GDM1 (cell line): ENCODE measurements at places on chromosomes 1 and 21.

DNA sequence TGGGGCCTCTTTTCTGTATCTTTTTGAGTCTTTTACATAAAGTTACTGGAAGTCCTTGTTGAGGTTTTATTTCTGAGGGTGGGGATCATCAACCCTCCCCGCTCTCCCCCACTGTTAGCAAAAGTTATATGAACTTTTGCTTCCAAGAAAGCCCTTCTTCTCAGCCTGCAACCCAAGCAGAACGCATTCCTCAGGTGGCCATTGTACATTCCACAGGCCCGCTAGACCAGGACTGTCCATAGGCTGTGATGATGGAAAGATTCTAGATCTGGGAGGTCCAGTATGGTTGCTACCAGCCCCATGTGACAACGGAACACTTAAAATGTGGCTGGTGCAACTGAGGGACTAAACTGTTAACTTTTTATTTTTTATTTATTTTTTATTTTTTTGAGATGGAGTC lies 11.8 kb upstream of the YBX1 start:
- DNase-seq, result no peak

DNA sequence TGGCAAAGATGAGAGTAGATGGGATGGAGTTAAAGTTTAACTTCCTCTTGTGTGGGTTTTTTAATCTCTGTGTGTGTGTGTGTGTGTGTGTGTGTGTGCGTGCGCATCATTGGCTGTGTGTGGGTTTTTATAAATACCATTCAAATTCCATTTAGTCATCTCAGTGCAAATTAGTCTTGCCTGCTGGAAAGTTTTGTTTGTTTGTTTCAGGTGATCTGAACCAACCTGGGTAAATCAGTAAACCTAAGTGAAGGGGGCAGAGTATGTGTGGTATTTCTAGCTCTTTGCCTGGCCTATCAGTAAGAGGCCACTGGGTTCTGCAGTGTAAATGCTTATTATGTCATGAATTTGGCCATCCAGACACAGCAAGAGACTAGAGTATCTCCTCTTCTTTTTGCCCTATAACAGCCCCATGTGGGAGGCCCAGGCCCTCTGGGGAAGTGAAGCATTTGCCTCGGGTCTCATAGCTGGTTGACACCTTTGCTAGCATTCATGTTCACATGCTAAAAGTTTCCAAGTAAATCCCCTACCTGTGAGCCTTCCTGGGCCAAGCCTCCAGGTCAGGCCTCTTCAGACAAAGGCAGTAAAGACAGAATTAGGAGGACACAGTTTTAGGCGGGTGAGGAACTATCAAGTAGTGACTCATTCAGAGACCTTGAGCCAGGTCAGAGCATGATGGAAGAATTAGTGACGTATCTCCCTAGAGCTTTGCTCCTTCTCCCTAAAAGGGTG lies 14.7 kb downstream of the INTS3 start:
- DNase-seq, result peak; percentile 17

- DNase-seq, result no peak
These were observed 1.9 kb upstream of the ZFYVE9 start for GRCh38 chr1:52139817-52140540.

GRCh38 chr1:206779638-206780037 lies 7.3 kb upstream of the IL10 start:
- DNase-seq, result no peak

- DNase-seq, result peak; percentile 23
These were observed 6.6 kb downstream of the GOLT1A start for GRCh38 chr1:204207136-204207616.

DNA sequence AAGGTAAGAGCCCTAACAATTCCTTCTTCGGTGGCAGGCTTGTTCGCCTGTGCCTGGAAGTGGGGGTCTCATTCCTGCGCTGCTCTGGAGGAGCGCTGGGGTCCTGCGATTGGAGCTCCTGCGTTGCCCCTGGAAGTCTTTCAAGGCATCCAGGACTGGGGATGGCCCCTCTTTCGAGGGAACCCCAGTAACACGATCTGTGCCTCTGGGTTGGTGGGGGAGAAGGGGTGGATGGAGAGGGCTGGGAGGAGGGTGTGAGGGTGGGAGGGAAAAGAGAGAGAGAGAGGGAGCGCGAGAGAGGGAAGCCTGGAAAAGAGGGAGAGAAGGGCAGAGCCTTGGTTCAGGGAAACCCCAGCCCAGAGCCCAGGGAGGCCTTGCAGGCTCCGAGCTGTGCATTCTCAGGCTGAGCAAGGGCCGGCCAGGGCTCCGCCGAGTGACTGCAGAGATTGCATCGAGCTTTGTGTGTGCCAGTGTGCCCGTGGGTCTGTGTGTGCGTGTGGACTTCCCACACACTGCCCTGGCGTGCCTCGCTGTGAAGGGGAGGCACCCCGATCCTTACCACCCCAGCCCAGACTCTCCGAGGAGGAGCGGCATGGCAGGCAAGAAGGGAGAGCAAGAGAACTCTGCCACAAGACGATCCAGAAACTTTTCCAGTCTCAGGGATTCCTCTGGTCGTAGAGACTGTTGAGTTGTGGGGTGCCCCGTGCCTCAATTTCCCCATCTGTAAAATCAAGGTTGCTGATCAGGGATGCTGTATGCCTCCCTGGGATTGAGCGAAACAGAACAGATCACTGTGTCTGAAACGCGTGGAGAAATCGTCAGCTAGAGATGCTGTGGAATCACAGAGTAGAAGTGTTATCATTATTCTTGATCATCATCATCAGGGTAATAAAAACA lies 619 bp downstream of the BCL9 start:
- no peak for DNase-seq

- DNase-seq, result no peak
These were observed 134.5 kb downstream of the SMYD3 start for GRCh38 chr1:246372559-246372958.

DNA sequence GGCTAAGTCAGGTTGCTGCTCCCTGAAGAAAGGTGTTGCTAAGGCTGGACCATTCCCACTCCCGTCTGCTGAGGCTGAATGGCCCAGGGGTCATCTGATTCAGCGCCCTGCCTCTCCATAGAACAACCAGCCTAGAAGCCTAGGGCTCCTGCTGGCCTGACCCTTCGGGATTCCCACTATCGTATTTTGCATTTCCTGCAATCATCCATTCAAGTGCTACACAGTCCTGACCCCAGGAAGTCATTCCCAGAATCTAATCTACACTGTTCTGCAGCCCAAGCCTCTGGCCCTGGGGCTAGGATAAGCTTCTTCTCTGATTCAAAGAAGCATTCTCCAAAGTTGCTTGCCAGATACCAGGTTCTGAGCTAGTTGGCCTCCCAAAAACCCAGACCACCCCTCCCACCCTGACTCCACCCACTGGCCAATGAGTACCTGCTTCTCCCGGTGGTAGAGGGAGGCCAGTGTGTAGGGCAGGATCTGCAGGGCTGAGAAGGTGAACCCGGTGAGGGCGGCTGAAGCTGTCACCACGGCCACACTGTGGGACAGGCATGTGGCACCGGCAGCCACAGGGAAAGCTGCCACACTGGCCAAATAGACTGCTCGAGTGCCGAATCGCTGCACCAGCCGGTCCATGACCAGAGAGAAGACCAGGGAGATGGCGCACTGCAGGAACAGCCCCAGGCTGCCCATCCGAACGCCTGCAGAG lies 18.7 kb downstream of the SLC45A3 start:
- no peak for DNase-seq

DNA sequence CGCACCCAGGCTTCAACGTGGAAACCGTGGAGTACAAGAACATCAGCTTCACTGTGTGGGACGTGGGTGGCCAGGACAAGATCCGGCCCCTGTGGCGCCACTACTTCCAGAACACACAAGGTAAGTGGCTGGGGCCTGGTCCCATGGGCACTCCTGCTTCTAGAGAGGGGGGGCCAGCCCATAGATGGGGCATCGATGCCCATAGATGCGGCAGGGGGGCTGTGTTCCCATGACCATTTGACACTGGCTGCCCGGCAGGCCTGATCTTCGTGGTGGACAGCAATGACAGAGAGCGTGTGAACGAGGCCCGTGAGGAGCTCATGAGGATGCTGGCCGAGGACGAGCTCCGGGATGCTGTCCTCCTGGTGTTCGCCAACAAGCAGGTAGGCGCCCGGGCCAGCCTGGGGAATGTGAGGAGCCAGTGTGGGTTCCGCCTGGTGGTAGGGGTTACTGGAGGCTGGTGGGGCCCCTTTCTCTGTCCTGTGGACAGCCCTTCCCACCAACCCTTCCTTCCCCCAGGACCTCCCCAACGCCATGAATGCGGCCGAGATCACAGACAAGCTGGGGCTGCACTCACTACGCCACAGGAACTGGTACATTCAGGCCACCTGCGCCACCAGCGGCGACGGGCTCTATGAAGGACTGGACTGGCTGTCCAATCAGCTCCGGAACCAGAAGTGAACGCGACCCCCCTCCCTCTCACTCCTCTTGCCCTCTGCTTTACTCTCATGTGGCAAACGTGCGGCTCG lies 5.6 kb downstream of the C1orf35 start:
- no peak for DNase-seq

GRCh38 chr21:46284733-46285132 lies 678 bp downstream of the MCM3AP start:
- DNase-seq, result no peak

DNA sequence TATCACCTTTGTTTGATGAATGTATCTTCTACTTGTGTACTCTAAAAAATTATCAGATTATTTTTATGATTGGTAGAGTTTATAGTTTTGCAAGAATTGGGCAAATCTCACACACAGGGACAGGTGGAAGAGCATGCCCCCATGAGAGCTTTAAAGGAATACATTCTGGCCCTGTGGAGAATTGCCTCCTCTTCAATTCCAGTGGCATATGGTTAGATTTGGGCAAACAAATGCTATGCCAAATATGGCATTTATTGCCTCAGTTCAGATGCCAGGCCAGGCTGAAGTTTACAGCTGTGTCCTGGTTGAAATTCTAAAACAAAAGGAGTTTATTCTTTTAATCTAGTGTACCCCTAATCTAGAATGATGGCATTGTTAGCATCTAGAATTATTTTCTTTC lies 162.4 kb upstream of the CACYBP start:
- DNase-seq, result no peak

DNA sequence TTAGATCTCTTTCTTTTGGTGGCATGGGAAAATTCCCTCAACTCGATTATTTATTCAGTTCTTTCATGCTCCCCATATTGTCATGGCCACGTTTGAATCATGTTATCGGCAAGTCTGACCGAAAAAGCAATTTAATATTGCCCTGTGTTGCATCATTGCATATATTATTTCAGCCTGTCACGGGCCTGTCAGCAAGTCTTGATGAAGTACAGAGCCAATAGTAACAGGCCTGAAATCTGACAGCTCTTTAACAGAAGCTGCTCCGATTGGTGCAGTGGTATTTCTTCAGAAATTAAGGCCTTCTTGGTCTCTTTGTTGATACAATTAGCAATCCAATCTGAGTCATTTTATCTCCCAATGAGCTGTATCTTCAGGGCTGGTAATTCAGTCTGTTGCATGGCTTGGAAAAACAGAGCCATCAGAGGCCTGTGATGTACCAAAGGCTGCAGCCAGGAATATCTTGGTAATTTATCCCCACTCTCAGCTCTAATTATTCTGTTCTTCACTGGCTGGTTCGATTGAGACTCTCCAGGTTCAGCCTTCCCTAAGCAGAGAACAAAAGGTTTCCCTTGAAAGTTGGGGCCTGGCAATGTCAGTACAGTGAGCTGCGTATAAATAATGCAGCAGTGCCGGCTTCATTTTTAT lies 149.5 kb downstream of the FGGY start:
- no peak for DNase-seq

DNA sequence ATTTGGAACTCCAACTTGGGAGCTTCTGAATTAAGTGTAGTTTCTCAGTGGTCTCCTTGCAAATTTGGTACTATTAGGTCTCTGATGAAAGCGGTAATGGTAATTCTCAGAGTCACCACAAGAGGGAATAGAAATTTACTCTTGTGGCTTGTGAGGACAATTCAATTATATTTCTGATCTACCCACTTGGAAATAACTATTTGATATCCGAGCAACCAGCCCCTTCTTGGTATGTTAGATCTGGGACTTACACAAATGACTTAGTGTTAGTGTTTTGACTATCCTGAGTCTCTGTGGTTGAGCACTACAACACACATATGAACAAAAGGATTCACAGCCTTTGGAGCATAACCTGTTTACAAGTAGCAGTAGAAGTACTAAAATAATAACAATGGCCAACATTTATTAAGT lies 68.1 kb downstream of the RPS6KA1 start:
- DNase-seq, result peak; percentile 17

DNA sequence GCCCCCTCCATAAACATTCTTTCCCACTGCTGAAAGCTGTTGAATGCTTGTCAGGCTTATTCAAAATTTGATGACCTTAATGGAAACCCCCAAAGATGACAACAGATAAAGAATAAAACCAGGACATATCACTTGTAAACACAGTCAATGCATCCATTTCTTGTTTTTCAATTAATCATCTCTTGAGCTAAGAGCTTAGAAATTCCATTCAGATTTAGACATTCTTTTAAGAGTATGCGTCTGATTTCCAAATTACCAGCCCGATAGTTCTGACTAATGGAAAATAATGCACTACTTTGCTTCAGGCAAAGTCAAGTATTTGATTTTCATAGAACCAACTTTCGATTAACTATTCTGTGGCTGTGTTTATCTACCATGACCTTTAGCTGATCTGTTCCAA lies 100.6 kb upstream of the RUNX1 start:
- no peak for DNase-seq

- no peak for DNase-seq
These were observed 75.0 kb downstream of the CD46 start for GRCh38 chr1:207826557-207827487.

DNA sequence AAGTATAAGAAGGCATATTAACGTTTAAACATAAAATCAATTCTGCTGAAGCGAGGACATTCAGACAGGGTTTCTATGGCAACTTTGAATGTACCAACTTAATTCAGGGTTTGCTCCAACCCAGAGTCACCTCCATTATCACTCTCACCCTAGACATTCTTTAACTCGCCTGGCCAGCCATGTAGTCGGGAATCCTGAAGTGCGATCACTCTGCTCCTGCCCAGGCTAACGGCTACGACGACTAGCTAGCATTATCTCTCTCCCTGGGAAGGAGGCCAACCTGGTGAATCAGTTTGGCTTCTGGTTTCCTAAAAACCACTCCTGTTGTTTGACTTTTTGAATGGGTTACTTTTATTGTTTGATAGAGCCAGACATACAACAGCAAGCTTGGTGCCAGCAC lies 38.9 kb upstream of the ZBTB18 start:
- DNase-seq, result no peak

DNA sequence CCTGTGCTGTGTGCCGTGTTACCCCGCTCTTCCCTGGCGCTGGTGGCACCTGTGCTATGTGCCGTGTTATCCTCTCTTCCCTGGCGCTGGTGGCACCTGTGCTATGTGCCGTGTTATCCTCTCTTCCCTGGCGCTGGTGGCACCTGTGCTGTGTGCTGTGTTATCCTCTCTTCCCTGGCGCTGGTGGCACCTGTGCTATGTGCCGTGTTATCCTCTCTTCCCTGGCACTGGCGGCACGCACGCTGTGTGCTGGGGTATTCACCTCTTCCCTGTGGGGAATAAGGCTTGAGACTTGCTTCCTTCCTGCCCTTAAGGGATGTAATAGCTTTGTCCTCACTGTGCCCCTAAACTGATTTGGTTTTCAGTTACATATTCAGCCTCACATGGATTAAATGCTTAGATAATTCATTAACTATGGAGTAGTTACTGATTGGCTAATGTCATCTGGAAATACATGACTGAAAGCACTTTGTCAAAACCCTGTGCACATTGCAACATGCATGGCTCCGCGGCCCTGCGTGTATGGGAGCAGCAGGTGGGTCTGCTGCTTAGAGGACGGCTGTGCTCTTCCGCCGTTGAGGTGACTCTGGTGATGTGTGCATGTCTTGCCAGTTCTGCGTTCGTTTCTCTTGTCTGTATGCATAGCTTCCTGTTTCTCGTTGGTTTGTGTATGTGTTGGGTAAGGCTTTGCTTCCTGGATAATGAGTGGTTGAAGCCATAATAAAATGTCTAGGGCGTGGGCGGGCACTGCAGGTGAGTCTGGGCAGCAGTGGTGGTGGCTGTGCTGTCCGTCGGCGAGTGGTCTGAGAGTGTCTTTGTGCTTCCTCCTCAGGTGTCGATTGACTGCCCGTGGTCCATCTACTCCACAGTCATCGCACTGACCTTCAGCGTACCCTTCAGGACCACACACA lies 17.9 kb upstream of the PWP2 start:
- no peak for DNase-seq
